Stimulated activated CD8-positive, alpha-beta memory T cell treated with anti-CD3 and anti-CD28 coated beads, Interleukin-2, amount 100 ng/mL, for 1 hour (primary cell): ENCODE measurements at places on chromosomes 7 and 10.

GRCh38 chr10:33223326-33224000, 111.0 kb downstream of the NRP1 start:
- DNase-seq = no peak

GRCh38 chr7:33804140-33804660, 101.1 kb upstream of the BMPER start:
- no peak for DNase-seq

GRCh38 chr7:142478479-142479220, 220.8 kb upstream of the PRSS58 start:
- no peak for DNase-seq

GRCh38 chr7:95690367-95690947, 81.9 kb upstream of the DYNC1I1 start:
- DNase-seq = no peak

DNA sequence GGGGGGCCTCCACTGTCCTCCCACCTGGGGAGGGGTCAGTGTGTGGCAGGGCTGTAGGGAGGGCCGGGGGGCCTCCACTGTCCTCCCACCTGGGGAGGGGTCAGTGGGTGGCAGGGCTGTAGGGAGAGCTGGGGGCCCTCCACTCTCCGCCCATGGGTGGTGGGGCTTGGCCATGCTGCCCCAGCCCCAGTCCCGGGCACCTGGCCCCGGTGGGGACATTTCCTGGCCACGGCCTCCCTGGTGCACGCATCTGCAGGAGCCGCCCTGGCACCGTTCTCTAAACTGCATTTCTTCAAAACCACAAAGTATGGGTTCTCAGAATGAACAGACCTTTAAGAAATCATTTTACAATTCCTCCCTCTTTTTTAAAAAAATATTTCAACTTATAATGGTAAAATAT, 89.3 kb upstream of the PDGFA start:
- DNase-seq = no peak

- no peak for DNase-seq
Observed at GRCh38 chr7:90645784-90646183, 49.7 kb downstream of the CDK14 start.

- no peak for DNase-seq
Observed at GRCh38 chr7:4286351-4286750, 395.7 kb upstream of the FOXK1 start.

DNA sequence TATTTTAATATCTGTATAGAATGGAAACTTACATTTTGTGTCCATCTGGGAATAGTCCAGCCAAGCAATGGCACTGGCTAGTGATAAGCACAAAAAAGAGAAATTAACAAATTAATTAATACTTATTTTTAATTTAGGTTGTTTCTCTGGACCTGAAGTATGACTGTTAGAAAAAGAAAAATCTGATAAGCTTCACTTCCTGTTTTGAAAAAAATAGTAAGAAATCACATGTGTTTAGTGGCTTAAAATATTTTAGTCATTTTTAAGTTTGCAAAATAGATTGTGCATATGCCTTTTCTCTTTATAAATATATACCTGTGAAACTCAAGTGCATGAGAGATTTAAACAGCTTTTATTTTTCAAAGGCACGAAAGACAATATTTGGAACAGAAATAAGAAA, 50.1 kb upstream of the CREB5 start:
- DNase-seq = no peak

DNA sequence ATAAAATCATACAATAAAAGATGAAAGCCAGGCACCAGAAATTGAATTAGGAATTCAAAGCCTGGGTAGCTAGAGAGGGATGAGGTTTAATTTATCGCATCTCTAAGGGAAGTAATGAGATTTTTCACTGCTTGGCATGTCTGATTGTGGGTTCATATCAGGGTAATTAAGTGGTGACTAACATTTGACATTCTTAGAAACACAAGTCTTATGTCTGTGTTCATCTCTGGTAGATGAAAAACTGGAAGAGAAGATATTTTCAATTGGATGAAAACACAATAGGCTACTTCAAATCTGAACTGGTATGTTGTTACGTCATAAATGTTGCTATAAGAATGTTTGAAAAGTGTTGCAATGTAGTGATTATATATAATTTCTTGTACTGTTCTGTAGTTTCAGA, 36.8 kb upstream of the ARMS2 start:
- no peak for DNase-seq

- DNase-seq = no peak
Observed at GRCh38 chr10:129090618-129091366, 376.2 kb upstream of the MGMT start.

GRCh38 chr7:122082670-122083069, 61.4 kb downstream of the AASS start:
- no peak for DNase-seq

DNA sequence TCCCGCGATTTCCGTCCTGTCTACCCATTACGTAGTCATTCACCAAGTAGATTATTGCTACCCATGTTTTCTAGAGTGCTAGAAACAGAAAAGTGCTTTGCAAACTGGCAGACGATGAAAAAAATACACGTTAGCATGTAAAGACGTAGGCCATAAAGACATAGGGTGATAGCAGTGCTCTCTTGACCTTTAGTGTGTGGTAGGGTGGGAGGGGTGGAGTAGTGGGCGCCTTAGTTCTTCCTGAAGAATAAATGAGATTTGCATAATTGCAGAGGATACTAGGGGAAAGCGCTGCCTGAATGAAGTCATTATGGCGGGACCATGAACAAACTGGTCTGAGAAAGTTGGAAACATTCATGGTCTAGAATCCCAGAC, 948 bp downstream of the ZNF485 start:
- no peak for DNase-seq

DNA sequence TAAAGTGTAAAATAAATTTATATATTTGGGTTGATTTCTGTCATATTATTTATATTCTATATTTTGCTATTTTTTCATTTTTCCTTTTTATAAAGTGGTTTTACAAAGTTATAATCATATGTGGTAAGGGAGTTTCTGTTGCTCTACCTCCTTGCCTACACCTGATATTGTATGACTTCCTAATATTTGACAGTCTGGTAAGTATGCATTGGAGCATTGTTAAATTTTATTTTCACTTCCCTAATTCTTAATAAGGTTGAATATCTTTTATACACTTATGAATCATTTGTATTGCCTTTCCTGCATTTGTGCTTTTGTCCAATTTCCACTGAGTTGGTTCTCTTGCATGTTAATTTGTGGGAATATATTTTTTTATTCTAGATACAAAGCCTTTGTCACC, 492.4 kb downstream of the GRID1 start:
- no peak for DNase-seq

DNA sequence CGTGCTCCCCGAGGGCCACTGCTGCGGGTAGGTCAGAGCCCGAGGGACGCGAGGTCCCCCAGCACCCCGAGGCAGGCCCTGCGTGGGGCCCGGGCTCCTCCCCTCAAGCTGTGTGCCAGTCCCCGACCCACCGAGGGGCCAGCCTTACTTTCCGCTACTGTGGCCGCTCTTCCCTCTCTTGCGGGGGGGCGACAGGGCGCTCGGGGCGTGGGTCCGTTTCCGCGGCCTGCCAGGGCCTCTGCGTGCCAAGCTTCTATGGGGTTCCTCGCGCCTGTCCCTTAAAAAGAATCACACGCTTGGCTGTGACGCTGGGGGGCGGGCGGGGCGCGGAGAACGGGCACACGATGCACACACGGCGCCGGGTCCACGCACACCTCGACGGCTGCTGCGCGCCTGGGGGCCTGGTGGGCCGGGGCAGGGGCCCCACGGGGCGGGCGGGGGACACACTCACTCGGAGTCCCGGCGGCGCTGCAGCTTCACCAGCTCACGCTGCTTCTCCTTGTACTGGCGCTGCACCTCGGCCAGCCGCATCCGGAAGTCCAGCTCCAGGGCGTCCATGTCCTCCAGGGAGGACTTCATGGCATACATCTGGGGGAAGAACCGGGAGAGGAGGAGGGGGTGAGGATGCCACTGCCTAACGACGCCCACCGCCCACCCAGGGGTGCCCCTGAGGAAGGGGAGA, 62.0 kb downstream of the TNRC18 start:
- DNase-seq = no peak

- DNase-seq = no peak
Observed at GRCh38 chr10:93066544-93066913, 5.9 kb downstream of the CYP26C1 start.

- no peak for DNase-seq
Observed at GRCh38 chr10:108469940-108470339, 1305.4 kb upstream of the SORCS1 start.

DNA sequence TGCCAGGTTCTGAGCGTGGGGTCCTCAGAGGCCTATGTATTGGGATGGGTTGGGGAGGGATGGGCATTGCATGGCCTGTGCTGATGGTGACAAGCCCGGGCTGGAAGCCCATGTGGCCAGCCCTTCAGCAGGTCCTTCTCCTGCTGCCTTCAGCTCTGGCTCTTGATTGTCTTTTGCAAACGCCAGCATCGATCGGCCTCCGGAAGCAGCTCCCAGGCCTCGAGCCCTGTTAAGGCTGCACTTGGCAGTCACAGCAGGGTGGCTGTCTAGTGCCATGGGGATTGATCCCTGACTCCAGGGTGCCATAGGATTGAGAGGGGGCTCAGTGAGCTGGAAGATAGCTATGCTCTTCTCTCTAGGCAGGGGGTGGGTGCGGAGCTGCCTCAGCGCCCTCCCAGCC, 51.4 kb downstream of the CDH23 start:
- DNase-seq = no peak

- no peak for DNase-seq
Observed at GRCh38 chr7:119713606-119714005, 559.4 kb upstream of the KCND2 start.

GRCh38 chr10:50432211-50433009, 181.1 kb upstream of the ASAH2 start:
- no peak for DNase-seq

DNA sequence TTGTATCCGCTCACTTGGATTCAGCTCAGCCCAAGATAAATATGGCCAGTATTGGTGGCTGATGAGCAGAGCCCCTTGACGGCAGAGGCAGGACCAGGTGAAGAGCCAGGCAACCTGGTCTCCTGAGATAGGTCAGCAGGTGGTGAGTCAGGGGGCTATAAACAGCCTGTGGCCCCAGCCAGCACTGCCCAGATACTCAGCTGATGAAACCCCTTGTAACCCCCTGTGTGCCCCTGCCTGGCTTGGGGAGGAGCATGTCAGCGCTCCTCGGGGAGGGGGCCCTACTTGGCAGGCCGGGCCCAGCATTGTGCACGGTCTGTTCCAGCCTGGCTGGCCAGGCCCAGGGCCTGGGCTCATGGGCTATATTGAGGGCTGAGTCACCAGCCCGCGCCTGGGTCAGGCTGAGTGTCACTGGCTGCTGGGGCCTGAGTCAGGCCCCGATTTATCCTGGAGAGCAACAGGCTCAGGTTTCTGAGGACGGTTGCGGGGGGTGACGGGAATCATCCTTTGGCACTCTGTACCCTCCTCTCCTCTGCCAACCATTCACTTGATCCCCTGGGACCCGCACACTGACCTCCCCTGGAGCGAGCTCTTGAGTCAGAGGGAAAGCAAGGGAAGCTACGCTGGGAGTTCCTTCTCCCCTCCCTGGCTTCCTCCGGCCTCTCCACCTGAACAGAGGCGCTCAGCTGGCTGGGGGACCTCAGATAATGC, 2.8 kb upstream of the FLNC start:
- DNase-seq = no peak

- DNase-seq = no peak
Observed at GRCh38 chr10:102118867-102119266, 1.3 kb downstream of the LDB1 start.

DNA sequence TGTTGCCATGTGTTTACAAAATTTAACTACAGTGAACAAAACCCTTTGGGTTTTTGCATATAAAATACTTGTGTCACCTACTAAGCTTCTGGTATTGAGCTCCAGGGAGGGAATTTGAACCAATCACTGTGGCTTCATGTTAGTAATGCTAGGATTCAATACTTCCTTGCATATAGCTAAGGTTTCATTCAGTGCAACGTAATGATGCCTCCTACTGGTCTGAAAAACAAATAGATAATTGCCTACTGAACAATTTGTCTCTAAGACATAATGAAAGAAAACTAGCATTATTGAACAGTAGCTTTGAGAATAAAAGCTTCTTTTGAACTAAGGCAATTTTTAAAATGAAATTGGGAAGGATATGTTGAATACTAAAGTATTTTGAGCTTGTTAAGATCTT, 244.4 kb downstream of the ZWINT start:
- DNase-seq = no peak

- peak; percentile 14 for DNase-seq
Observed at GRCh38 chr7:151992375-151992774, 33.1 kb upstream of the GALNT11 start.

DNA sequence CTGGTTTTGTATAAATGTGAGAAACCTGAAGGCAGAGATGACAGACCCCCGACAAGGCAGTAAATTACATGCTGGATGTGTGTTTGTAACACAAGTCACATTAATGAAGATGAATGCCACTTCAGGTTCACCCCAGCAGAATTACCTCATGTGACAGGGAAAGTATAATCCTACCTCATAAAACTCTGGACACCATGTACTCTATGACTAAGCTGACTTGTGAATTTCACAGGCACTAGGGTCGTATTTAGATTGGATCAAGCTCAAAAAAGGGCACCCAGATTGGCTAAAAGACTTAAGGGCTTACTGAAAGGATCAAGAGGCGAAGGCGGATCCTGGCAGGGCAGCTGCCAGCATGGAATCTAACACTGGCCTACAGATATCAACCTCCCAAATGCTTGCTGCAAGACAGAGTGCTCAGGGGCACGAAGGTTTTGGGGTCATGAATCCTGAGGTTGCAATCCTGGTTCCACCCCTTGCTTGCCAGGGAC, 161.4 kb downstream of the PIP4K2A start:
- DNase-seq = no peak

DNA sequence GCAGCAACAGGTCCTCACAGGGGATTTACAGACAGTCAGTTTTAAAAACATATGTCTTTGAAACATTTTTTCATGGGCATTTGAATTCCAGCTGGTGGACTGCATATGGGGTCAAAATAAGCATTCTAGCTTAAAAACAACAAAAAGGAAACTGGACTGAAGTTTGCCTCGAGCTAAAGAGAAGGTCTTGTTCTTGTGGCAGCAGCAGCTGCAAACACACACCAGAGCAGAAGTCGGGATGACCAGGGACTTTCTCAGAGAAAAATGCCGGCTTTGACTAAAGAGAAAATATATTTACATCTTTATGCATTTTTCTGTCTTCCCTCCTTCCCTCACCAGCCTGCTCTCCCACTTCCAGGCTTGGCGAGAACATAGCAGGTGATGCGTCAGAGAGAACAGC, 361.4 kb downstream of the CXCL12 start:
- no peak for DNase-seq

DNA sequence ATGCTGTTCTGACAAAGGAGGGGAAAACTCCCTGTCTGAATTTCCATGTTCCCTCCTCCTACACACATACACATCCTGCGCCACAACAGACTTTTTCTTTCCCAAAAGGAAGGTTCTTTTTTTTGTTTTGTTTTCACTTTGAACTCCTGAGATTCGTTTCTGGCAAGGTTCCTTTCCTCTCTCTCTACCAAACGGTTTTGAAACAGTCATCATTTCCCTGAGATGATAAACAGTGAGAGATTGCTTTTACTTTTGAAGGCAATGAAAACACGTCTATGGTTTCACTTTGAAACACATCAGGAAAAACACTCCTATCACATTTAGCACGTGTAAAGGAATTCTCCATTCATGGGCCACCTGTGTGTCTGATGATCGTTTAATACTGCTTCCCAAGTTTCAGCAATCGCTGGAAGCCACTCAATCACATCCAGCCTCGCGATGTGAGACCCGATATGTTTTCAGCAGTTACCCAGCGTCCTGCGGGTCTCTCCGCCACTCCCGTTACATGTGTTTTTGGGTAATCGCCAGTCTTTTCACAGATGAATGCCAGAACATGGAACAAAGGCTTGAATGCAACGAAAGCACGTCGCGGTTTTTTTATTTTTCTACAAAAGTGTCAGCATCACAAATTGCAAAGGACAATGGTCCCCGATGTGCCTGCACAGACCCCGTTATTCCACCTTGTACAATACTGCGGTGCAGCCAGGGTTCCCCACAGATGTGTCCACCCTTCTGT, 62.8 kb upstream of the CUX1 start:
- no peak for DNase-seq
